ENCODE measurements at places on chromosomes 3 and 15. TPM values are rescaled to one million over a fixed set of nuclear protein-coding genes. Genes with fewer than 3 reads are reported as not detected.

CCDC174 gene
- 9.2 TPM for total RNA-seq

DAZL gene
- not detected for total RNA-seq

ARHGEF26 gene
- 0.33 TPM for total RNA-seq

STOML1 gene
- total RNA-seq, result 19.9 TPM

ZNF660 gene
- total RNA-seq, result 0.79 TPM

CHRNA3 gene
- not detected for total RNA-seq

P2RY14 gene
- total RNA-seq, result not detected

C3orf70 gene
- 2.6 TPM for total RNA-seq

ALDH1A2 gene
- total RNA-seq, result 70.9 TPM

ANKUB1 gene
- not detected for total RNA-seq

GRIP2 gene
- total RNA-seq, result not detected

VIPR1 gene
- total RNA-seq, result 0.23 TPM

CELSR3 gene
- total RNA-seq, result 0.17 TPM

SLC22A13 gene
- 0.19 TPM for total RNA-seq

PPIP5K1 gene
- 8.8 TPM for total RNA-seq

ECE2 gene
- total RNA-seq, result not detected

ENTPD3 gene
- total RNA-seq, result 0.09 TPM

ITPKA gene
- 0.56 TPM for total RNA-seq

FMN1 gene
- total RNA-seq, result 0.09 TPM

SATB1 gene
- 12.1 TPM for total RNA-seq

DMXL2 gene
- 16.8 TPM for total RNA-seq

SLC12A1 gene
- under 0.01 TPM for total RNA-seq

LRRC28 gene
- 19.8 TPM for total RNA-seq

ZBED2 gene
- total RNA-seq, result not detected

MASP1 gene
- total RNA-seq, result 2.3 TPM

GOLGA6L10 gene
- 0.65 TPM for total RNA-seq

TOMM70 gene
- 38.3 TPM for total RNA-seq

ATP13A4 gene
- total RNA-seq, result not detected

ANP32A gene
- 119 TPM for total RNA-seq

ZNF80 gene
- not detected for total RNA-seq

RNU5B-1 gene
- not detected for total RNA-seq

TMEM212 gene
- total RNA-seq, result not detected

PSMD2 gene
- total RNA-seq, result 593 TPM

CIB2 gene
- total RNA-seq, result 2.5 TPM
